ENCODE measurements at places on chromosomes 2 and 18. TPM values are rescaled to one million over a fixed set of nuclear protein-coding genes. Genes with fewer than 3 reads are reported as not detected.

DNA sequence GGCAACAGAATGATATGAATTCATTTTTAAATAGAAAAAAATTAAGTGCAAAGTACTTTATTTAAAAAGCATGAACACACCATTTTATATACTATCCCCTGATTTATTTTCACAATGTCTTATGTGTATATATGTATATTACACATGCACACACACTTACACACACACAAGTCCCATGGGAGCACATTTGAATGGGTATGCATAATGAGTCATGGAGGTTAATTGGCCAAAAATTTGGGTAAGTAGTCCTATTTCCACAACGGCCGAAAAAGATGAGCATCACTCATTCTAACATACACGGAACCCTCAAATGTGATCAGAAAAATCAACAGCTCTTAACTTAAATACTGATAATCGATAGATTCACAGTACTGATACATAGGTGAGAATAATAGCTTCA lies 97.4 kb upstream of the NABP1 start:
- no peak for DNase-seq
- H3K36me3 ChIP-seq, result no peaks in the 10 kb centered on the region
- H3K27me3 ChIP-seq, result no peaks in the 10 kb centered on the region

- H3K27me3 ChIP-seq, result no peaks in the 10 kb centered on the region
- H3K4me1 ChIP-seq, result no peaks in the 10 kb centered on the region
These were observed 7.7 kb upstream of the ICOS start for GRCh38 chr2:203928849-203929248.

GRCh38 chr2:45439788-45440773 lies 171.0 kb downstream of the SRBD1 start:
- no peak overlapping the region for H3K4me3 ChIP-seq
- peaks cover 21% of the 10 kb centered on the region for H3K4me1 ChIP-seq
- no peak overlapping the region for H3K27ac ChIP-seq
- no peaks in the 10 kb centered on the region for H3K27me3 ChIP-seq
- H3K36me3 ChIP-seq, result no peaks in the 10 kb centered on the region

The DUSP19 gene
- total RNA-seq, result 3.6 TPM

DNA sequence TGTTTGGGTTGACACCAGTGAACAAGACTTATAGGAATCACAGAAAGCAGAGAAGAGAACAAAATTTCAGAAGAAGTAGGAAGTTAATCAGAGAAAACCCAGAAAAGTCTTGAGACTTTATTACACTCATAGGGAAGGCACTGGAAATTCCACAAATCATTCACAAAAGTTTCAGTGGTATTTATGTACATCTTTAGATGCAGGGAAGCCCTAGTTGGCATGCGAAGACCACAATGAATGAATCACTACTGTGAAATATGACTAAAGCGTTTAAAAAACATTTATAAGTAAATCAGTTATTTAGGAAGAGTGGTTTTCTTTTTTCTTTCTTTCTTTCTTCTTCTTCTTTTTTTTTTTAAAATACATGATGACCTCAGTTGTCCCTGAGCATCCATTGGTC lies 105.1 kb downstream of the NUP35 start:
- no peaks in the 10 kb centered on the region for H3K27me3 ChIP-seq
- no peaks in the 10 kb centered on the region for H3K36me3 ChIP-seq
- DNase-seq, result no peak
- H3K4me3 ChIP-seq, result no peak overlapping the region
- H3K27ac ChIP-seq, result no peak overlapping the region

The ME2 gene
- 16.5 TPM for total RNA-seq

The HOXD10 gene
- not detected for total RNA-seq

GRCh38 chr2:205988274-205988673 lies 97.7 kb downstream of the INO80D start:
- H3K4me1 ChIP-seq, result peaks cover 30% of the 10 kb centered on the region
- H3K4me3 ChIP-seq, result no peak overlapping the region
- no peaks in the 10 kb centered on the region for H3K27me3 ChIP-seq
- H3K36me3 ChIP-seq, result no peaks in the 10 kb centered on the region

The COL3A1 gene
- 29.2 TPM for total RNA-seq

DNA sequence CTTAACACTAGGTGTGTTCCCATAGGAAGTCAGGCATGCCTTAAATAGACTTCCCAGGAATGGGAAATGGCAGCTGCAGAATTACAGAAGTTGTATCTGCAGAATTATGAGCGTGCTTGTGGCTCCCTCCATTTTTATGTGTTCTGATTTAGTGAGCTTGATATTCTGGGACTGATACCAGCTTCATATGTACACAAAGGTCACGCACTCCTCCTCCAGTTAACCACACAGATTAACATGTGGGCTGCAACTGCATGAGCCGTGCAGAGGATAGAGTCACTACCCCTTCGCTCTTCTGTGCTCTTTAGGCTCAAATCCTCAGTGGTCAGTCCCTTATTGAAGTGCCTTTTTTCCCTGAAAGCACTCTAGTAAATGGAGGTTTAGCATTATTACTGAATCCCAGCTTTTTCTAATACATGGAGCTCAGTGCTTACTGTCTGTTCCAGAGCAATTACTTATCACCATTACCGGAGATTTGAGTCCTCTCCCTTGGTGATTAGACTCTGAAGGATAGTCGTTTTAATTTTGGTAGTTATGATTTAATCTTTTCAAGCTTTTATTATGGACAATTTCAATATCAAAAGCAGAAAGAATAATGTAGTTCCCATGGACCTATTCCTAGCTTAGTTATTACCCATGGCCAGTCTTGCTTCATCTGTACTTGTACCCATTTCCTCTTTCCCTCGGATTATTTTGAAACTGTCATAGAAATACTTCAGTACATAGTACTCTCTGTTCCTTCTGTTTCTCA lies 238.3 kb downstream of the PRKCE start:
- H3K4me1 ChIP-seq, result no peaks in the 10 kb centered on the region
- H3K27me3 ChIP-seq, result no peaks in the 10 kb centered on the region
- DNase-seq, result no peak
- no peaks in the 10 kb centered on the region for H3K36me3 ChIP-seq

The HOXD12 gene
- total RNA-seq, result not detected

The RGPD4 gene
- total RNA-seq, result not detected

The MALL gene
- total RNA-seq, result 22.9 TPM

The LAMA1 gene
- total RNA-seq, result 129 TPM

The CDH19 gene
- not detected for total RNA-seq
